ENCODE measurements at places on chromosomes 6 and 20.

DNA sequence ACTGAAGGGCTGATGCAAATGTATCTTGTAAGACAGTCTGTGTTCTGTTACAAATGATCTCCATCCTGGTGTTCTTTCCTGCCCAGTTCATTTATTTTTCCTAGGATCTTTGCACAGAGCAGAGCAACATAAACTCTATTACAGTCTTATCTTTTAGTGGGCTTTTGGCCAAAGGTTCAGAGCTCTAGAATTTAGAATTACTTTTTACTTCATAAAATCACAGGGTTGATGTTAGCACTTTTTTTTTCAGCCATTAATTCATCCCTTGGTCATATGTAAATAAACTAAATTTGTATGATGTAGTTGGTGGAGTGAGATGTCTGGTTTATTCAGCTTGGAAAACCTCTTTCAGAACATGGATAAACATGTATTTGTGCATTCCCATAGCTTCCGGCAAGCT, 181.9 kb downstream of the ZFAND3 start:
- DNase-seq = no peak

GRCh38 chr6:111750753-111751673, 122.2 kb downstream of the FYN start:
- DNase-seq = peak; percentile 44

DNA sequence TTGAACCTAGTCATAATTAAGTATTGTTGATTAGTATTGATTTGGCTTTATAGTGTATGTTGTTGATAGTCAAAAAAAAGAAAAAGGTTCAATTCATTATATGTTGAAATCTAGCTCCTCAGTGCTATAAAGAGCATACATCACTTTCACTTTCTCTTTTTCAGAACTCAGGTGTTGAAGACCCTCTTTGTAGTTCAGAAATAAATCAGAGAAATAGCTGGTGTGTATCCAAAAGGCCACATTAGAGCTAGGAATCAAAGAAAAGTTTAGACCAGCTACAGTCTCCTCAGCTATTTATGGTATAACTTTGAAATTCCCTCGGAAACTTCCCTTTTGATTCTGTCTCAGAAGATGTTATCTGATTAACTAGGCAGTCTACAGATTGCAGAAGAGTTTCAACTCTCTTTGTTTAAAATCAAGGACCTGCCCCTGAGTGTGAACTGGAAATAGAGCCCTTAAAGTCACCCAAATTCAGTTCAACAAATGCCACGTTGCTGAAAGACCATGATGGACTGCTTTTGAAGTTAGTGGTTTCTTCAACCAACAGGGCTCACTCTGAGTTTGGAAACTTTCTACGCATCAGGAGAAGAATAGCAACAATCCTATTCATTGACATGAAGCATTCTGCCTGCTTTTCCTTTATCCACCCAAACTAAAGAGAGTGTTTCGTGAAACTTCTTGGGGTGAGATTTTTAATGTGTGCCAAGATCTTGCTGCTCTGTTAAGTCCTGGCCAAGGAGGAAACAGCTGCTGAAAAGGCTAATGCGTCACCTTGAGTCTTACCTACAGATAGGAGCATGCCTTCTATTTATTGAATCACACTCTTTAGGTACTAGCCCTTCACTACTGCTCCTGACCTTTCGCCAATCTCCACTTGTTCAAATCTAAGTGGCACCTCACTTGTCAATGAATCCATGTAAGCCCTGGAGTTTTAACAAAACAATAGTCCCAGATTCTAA, 111.7 kb downstream of the TNFRSF21 start:
- no peak for DNase-seq

DNA sequence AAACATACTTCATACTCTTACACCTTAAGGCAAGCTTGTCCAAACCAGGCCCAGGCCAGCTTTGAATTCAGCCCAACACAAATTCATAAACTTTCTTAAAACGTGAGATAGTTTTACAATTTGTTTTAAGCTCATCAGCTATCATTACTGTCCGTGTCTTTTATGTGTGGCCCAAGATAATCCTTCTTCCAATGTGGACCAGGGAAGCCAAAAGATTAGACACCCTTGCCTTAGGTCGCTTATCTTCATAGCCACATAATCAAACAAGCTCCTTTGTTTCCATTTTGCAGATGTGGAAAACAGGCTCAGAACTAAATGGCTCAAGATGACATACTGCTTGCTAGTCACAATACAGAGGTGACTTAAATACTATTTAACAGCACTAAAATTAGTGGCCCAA, 6.0 kb downstream of the SALL4 start:
- no peak for DNase-seq

- no peak for DNase-seq
Observed at GRCh38 chr6:145801021-145801420, 13.6 kb downstream of the FBXO30 start.

DNA sequence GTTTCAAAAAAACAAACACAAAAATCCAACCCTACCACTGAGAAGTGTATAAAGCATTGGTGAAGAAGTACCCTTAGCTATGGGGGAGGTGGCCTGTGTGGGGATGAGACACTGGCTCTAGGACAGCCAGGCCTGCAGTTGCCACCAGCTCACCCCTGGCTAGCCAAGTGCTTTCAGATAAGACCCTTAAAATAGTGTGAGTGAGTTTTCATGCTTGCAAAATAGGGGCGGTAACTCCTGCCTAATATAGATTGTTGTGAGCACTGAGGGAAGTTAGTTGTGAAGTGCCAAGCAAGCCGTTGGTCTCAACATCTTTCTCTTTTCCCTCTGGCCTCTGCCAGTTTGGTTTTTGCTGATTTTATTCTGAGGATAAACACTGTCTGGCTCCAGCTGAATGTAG, 11.3 kb downstream of the PPP1R3G start:
- DNase-seq = no peak

DNA sequence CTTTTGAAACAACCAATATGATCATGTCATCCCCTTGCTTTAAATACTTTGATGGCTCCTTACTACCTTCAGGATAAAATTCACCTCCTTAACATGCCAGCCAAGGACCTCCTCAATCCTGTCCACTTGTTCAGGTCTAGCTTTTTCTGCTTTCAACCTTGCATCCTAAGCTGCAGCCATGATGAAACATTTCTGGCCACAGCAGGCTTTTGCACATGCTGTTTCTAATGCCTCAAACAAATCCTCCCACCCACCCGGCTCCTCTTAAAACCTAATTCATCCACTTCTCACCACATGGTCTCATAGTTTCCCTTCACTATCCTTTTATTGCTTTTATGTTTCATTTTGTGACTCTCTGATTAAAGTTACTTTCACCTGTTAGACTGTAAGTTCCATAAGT, 124.6 kb downstream of the MYB start:
- DNase-seq = no peak

DNA sequence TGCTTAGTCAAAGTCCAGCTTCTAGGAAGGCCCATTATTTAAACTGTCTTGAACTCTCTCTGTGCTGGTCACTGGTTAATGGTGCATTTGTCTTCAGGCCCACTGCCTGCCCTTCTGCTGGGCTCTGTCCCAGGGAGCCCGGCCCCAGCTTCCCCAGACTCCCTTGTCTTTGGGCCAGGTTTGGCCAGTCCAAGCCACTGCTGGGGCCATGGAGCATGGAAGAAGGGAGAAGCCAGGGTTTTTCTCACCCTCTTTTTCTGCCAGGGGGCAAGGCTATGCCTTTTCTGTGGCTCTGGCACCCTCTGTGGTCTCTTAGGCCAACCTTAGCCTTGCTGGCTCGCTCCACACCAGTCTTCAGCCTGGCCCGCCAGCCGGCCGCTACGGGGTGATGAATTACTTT, 390.0 kb upstream of the SULF2 start:
- no peak for DNase-seq

- no peak for DNase-seq
Observed at GRCh38 chr20:23074052-23074451, 12.1 kb downstream of the CD93 start.

GRCh38 chr20:50909413-50909812, 21.8 kb downstream of the ADNP start:
- DNase-seq = no peak

DNA sequence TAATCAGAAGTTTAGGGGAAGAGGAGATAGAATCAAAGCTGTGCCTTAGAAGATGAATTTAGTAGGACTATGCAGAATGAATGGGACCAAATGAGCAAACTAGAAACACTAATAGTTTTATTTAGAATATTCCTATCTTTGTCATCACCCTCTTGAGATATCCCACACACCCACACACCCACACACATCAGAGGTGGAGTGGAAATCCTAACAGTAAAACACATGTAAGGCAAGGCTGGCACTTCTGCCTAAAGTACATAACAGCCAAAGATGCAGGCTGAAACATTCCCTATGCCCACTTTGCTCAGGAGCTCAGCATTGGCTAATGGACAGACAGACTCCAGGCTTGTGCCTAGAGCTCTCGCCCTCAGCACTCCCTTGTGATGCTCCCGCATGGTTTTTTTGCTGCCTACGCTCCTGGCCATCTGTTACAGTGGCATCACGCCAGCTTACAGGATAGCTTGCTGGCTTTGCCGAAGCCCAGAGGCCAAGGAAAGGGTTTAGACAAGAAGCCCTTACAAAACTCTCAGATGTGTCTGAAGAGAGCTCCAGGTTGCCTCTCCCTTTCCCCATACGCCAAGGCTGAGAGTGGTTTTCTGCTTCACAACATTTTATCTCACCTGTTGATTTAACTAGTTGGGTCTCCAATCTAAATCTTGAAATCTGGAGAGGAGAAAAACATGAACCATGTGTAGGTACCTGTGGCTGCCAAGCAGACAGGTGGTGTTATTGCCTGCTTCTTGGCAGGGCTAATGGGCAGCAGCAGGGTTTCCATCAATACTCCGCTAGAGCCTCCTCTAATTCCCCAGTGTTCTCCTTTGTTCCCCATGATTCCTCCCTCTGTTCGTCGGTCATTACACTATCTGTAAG, 282.6 kb upstream of the ID4 start:
- no peak for DNase-seq
